BJ (cell line): ENCODE measurements at places on chromosomes 7 and 10.

DNA sequence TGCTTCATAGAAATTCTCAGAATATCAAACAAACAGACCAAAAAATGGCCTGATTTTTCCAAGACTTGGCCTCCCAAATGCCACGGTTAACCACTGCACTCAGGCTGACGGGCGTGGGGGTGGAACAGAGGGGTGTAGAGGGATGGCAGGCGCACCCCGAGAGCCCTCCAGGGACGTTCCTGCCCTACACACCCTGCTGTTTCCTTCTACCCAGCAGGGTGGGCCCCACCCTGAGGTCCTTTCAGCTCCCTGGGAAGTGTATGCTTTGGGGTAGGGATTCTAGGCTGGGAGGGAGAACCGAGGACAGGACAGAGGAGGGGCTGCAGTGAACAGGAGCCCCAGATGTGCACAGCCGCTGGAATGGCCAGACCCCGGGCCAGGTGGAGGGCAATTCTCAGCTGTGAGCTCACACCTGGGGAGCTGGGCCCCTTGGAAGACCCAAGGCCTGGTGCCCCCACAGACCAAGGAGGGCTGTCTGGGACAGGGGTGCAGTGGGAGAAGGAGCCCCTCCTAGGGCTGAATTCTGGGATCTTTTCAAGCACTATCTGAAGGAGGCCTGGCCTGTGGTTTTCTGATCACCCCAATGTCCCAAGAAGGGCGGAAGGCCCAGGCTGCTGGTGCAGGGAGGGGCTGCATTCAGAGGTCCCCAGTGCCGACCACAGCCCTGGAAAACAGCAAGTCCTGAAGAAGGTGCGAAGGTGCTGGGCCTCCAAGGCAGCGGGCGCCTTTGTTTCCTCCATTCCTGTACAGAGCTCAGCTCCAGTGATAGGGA lies 32.9 kb upstream of the INPP5A start:
- DNase-seq, result no peak

- no peak for DNase-seq
Measured at GRCh38 chr7:37718585-37718984, 35.0 kb downstream of the GPR141 start.

DNA sequence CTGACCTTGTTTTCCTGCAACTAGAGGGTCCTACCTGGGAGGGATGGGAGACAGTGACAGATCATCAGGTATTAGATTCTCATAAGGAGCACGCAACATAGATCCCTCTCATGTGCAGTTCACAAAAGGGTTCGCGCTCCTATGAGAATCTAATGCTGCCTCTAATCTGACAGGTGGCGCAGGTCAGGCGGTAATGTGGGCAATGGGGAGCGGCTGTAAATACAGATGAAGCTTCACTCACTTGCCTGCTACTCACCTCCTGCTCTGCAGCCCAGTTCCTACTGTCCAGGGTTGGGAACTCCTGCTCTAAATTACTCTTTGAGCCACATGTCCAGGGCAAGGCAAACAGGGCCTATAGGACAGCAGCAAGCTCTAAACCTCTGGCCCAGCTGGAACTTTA lies 46.2 kb downstream of the GFRA1 start:
- no peak for DNase-seq

- no peak for DNase-seq
Measured at GRCh38 chr7:157558875-157559595, 222.2 kb downstream of the DNAJB6 start.

DNA sequence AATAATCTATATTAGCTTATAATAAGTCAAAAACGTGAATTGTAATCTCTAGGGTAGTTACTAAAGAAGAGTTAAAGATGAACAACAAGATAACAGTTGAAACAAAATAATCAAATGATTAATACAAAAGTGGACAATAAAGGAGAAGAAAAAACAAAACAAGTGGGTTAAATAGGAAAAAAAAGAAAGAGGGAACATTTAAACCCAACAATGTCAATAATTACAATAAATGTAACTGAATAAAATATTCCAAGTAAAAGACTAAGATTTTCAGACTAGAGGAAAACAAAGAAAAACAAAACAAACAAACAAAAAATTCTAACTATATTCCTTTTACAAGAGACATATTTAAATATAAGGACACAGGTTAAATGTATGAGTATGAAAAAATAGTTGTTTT lies 38.0 kb upstream of the ZEB1 start:
- DNase-seq, result no peak

DNA sequence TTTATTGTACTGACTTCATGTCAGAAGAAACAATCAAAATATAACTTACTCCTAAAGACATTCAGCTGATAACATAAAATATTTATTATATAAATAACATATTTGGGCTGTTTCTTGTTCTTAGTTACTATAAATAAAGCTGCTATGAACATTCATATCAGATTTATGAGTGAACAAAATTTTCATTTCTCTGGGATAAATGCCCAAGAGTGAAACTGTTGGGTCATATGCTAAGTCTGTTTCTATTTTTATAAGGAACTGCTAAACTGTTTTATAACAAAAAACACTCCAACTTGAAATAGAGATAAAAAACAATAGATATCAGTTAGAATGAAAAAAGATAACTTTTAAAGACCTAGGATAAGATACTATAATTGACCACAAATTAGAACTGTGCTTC lies 26.5 kb upstream of the CC2D2B start:
- no peak for DNase-seq
